ENCODE measurements at places on chromosomes 5 and 9.

- no peak for DNase-seq
These were observed 2.1 kb downstream of the RNF145 start for GRCh38 chr5:159207222-159207685.

DNA sequence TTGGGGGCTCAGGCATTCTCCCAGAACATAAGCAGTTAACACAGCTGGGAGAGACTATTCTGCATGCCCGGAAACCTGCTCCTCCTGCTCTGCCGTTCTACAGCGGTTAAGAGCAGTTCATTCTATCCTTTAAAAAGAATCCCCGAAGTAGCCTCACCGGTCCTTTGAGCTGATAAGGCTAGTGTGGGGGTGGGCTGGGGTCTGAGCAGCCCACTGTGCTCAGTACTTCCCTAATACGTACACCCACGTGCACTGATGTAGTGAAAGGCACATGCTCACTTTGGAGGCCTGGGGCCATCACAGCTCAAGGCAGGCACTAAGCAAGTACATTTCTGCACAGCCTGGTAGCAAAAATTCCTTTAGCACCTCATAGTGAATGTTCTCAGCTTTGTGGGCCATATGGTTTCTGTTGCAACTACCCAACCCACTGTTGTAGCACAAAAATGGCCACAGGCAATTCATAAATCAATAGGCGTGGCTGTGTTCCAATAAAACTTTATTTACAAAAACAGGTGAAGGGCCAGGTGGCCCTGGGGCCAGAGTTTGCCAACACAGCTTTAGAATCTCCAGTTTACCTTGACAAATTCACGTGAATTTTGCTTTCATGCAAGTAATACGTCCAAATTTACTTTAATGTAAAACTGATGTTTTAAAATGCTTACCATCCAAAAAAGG lies 136.4 kb downstream of the ZNF354C start:
- no peak for DNase-seq

- no peak for DNase-seq
These were observed 180.2 kb upstream of the EGFLAM start for GRCh38 chr5:38078161-38078560.

DNA sequence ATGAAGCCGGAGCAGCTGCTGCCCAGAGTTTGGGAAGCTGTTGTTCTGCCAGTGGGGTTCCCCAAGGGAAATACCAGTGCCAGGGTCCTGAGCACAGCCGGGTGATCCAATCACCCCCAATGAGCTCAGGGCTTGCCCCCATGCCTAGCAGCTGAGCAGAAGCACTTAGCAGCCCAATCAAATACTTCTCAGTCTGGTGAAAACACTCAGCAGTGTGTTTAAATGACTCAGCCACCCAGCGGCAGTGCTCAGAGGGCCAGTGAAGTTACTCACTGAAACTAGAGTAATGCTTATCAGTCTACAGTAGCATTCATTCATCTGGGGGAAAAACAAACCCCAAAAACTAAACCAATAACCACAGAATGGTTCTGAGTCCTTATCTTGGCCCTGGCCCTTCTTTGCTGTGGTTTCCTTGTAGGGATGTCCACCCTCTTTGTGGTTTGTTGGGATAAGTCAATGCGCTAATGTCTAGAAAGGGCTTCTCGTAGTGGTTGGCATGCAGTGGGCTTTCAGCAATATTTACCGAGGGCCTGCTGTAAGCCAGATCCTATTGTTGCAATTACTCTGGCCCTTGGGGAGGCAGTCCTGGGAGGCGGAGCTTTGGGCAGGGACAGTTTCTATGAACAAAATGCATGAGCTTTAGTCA lies 43.1 kb downstream of the LHX2 start:
- peak; percentile 31 for DNase-seq

DNA sequence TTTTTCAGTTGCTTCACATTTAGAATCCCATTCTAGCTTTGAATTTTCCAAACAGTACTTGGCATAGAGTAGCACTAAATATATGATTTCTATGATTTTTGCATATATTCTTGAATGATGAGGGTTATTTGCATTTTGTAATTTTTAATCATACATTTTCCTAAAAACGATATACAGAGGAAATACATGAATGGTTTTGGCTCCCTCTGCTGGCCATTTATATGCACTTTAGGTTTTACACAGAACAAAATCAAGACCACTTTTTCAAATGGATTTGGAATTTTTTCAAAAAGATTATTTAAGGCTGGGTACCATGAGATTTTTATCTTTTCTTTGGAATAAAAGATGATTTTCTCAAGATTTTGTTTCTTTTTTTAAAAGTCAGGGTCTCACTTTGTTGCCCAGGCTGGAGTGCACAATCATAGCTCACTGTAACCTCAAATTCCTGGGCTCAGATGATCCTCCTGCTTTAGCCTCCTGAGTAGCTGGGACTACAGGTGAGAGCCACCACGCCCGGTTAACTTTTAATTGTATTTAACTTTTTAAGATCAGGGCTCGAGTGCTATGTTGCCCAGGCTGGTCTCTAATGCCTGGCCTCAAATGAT lies 16.7 kb upstream of the COMMD10 start:
- DNase-seq = peak; percentile 28

- DNase-seq = no peak
These were observed 51.4 kb downstream of the CFAP77 start for GRCh38 chr9:132461281-132461896.

- DNase-seq = no peak
These were observed 14.8 kb upstream of the COL5A1 start for GRCh38 chr9:134626571-134627416.

DNA sequence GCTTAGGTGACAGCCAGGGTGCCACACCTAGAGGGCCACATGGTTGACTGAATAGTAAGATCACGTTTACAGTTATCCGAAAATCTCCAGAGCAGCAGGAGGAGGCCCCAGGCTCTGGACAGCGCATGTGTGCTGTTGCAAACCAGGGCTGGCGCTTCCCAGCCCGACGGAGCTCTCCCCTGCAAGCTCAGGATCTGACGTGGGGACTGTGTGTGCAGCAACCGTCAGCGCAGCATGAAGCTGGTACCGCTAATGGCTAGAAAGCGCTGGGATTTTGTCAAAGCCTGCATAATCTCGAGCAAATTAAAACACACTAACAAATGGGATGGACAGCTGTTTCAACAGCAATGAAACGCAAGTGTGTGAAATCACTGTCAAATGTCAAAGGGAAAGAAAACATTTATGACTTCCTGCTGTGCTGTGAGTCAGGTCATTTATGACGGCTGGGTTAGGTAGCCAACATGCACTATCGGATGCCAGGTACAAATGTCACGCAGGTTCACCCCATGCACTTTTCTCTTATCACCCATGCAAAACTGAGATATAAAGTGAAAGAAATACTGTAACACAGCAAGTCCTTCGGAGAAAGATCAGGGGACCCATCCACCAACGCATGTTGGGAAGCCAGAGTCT lies 7.5 kb downstream of the SURF4 start:
- DNase-seq = no peak

DNA sequence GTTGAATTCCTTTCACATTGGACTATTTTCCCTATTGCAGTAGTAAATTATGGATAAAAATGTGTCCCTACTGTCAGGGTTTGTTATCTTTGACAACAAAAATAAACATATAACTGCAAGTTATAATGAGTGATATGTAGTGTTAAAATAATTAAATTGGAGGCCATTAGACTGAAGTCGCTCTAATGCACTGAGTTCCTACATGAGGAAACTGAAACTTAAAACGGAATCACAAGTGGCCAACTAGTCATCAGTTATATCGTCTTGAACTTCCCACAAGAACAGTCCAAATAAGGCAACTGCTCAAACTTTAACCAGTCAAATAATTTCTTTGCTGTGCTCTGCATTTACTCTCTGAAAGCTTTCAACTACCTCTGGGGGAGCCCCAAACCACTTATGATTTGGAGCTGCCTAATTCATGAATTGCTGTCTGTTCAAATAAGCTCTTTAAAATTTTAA lies 2.1 kb upstream of the IFT74 start:
- peak; percentile 86 for DNase-seq

DNA sequence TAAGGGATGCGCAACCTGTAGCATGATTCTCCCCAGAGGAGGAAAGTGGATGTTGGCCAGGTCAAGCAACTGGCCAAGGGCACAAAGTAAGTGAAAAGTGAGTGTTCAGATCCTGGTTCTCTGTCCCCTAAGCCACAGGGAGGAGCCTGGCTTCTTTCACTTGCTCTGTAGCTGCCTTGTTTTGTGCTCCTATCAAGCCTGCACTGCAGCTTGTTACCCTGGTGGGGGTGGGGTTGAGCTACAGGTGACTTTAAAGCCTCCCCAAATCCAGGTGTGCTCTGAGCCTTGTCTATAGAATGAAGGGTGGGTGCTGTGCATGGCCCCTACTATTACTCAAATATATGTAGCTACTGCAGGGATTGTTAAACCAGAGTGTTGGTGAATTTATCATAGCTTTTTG lies 32.9 kb downstream of the RALGPS1 start:
- DNase-seq = no peak

DNA sequence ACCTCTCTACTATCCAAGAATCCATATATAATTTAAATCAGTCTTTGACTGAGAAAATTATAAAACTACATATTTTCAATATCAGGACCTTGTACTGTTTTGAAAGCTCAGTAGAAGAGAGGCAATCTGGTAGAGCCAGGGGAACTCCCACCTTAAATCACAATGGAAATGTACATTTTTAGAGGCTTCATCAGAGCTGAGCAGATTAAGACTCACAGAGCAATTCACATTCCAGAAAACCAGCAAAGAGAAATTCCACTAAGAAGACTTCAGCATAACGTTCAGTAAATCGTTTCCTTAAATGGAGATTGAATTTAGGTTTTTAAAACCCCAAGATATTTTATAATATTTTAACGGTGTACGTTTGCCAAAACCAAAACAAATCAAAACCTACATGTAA lies 227.8 kb upstream of the TRPM3 start:
- no peak for DNase-seq

GRCh38 chr5:179732918-179733771 lies 523 bp downstream of the MAML1 start:
- peak; percentile 27 for DNase-seq

- peak; percentile 92 for DNase-seq
These were observed 1.7 kb downstream of the ASB6 start for GRCh38 chr9:129640086-129640870.

DNA sequence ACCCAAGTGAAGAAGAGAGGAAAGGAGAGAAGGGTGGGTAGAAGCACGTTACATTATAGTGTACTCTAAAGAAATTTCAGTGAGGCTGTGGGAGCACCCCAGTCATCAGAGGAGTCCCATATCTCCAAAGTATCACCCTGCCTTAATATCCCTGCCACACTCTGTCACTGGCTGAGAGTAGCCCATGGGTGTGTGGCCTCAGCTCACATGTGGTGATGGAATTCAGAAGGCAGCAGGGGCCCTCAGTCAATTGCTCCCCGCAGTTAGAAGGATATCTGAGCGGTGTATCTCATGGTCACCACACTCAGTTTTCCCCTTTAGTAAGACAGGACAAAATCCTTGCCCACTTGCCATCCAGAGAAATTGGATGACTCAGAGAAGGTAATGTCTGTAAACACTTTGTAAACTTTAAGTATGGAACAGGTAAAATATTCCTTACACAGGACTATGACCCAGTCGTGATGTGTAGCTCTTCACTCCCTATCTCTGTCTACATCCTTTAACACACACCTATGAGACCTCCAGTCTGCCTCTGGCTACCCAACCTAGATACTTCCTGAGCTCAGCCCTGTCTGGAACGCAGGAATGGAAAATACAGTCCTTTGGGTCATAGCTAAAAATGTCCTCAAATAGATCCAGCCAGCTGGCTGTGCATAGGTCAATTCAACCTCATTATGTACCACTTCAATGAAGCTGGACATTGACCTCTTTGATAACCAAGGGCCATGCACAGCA lies 24.3 kb upstream of the PLIN2 start:
- DNase-seq = no peak

- DNase-seq = no peak
These were observed 295.3 kb upstream of the TNC start for GRCh38 chr9:115413304-115413703.

DNA sequence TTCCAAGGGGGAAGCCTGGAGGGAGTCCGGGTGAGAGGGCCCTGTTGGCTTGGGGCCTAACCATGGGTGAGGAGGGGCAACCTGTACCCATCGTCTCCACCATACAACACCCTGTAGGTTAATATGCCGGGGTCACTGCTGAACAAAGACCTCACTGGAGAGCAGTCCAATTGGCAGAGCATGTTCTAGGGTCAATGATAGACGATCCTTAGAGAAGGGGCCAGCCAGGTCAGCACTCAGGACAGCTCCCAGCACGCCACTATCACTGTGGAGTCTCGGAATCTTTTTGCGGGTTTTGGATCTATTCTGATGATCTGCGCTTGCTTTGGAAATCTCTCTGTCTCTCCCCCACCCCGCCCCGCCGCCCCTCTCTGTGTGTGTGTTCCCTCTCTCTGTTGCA lies 218.4 kb upstream of the MVB12B start:
- no peak for DNase-seq

GRCh38 chr9:108496846-108497245 lies 358.9 kb downstream of the ACTL7B start:
- DNase-seq = no peak

GRCh38 chr9:110575169-110575568 lies 4.4 kb downstream of the SVEP1 start:
- no peak for DNase-seq

GRCh38 chr5:169988947-169989346 lies 8.7 kb upstream of the INSYN2B start:
- no peak for DNase-seq

DNA sequence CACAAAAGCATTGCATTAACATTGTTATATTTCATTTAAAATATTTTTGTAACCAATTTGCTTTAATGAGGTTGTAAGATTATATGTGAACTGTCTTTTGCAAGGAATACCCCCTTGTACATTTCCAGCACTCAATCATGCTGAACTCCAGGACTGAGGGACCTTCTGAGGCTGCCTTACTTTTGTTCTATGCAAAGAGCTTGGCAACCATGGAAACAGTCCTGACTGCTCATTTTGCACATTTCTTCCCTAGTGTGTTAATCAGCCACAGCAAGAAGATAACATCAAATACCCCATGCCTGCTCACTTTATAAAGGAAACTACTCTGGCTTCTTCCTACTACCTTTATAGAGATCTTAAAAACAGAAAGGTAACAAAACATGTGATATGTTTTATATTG lies 355.6 kb upstream of the IZUMO3 start:
- no peak for DNase-seq

- DNase-seq = peak; percentile 52
These were observed 78.2 kb downstream of the C9orf50 start for GRCh38 chr9:129542741-129543140.

DNA sequence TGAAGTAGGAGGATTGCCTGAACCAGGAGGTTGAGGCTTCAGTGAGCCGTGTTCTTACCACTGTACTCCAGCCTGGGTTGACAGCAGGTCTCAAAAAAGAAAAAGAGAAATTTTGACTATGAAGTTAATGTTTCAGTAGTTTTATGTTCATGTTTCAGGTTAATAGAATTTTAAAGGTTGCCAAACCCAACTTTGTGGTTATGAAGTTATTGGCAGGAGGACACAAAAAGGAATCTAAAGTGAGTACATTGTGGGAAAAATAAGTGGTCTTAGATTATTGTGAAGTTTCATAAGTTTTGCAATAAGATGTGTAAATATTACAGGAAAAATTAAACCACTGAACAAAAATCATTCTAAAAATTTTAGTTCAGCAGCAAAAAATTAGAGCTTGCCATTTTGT lies 78.6 kb downstream of the GOLM1 start:
- DNase-seq = no peak

- peak; percentile 23 for DNase-seq
These were observed 715 bp downstream of the RC3H2 start for GRCh38 chr9:122904466-122904822.

- DNase-seq = peak; percentile 38
These were observed 79.5 kb downstream of the PRRT1B start for GRCh38 chr9:131624636-131625507.

- DNase-seq = no peak
These were observed 556.6 kb downstream of the TLE1 start for GRCh38 chr9:81132796-81133195.

- DNase-seq = no peak
These were observed 37.1 kb upstream of the GLRX start for GRCh38 chr5:95859661-95860060.
